AG08395 (cell line): ENCODE measurements at places on chromosomes 1 and 21.

- no peak for DNase-seq
These were observed 455.2 kb downstream of the AJAP1 start for GRCh38 chr1:5109633-5110032.

DNA sequence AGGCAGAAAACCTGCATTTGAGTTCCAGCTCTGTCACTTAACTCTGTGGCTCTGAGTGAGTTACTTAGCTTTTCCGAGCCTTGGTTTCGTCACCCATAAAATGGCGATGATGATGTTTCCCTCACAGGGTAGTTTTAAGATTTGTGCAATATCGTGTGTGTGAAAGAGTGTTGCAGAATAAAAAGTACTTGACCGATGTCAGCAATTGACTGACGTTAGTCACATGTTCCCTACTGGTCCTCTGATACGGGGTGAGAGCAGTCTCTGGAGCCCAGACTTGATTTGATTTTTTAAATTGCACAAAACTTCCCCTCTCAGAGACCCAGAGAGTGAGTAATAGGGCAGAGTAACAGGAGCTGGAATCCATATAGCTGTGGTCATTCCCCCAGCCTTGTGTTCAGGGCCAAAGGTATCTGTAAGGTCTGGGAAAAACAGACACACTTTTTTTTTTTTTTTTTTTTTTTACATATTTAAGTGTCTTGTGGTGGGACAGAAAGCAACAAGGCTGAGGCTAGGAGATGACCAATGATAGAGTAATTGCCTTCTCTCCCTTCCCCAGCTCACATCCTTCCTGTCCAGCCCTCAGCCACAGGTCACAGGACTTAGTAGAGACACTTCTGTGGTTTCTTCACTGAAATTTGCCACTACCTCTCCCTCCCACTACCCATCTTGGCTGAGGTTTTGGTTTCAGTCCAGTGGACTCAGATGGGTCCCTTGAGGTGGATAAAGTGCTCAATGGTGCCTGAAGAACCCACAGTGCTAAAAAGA, 2.0 kb downstream of the FCER1G start:
- DNase-seq: peak; percentile 43

DNA sequence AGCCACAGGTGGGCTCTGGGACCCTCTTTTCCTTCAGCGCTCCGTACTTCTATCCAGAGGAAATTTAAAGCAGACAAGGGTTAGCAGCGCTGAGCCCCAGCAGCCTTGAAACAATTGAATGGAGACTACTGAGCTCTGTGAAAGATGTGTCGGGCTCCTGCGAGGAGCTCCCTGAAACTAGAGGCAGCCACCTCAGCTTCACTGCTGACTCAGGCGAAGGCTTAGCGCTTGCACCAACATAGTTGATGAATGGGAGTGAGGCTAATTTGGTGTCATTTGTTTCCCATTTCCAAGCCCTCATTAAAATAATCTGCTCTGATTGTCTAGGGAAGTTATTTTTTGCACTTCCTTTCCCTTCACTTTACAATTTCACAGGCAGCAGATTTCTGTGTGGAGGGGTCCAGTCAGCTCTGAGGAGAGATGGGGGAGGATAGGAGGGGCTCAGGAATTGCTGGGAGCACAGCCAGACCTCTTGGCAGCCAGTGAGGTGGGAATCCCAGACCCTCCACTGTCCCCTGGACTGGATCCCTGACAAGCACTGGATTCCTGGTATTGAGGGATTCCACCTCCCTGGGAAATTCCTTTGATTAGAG, 398.9 kb upstream of the PLXNA2 start:
- no peak for DNase-seq

DNA sequence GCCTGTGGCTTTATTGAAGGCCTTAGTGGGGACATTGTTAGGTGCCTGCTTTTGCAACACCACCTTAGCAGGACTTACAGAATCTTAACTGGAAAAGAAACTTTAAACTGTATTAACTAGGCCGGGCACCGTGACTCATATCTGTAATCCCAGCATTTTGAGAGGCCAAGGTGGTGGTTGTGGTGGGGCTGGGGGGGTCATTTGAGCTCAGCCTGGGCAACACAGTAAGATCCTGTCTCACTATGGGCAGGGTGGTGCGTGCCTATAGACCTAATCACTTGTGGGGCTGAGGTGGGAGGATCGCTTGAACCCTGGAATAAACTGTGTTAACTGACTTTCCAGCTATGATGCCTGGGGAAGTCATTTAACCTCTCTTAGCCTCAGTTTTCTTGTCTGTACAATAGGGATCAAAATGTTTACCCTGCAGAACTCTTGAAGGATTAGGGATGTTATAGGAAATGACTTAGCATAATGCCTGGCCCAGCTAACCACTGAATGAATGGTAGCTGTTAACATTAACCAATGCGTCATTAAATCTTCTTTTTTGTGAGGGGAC, 39.5 kb downstream of the IER5 start:
- DNase-seq: no peak

GRCh38 chr1:58808077-58808476, 24.2 kb upstream of the JUN start:
- DNase-seq: no peak

DNA sequence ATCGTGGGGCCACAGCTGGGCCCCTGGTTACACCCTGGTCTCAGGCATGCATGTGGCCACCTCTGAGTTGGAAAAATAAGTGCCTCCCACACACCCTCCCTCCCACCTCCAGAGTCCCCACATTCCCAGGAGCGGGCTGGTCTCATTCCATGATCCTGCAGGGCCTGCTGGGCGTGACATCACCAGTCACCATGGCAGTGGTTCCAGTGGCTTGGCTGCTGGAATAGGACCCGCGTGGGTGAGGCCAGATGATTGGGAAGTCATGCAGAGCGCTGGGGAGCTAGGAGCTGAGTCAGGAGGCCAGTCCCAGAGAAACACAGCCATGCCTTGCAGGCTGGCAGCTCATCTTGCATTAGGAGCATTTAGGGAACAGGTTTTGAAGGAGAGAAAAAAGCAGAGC, 125.4 kb upstream of the TMEM51 start:
- peak; percentile 97 for DNase-seq

GRCh38 chr21:26013970-26014369, 156.6 kb downstream of the APP start:
- no peak for DNase-seq
